ENCODE measurements at places on chromosomes 6 and 20.

- DNase-seq, result no peak
These were observed 162.5 kb downstream of the DLL1 start for GRCh38 chr6:170128346-170128745.

DNA sequence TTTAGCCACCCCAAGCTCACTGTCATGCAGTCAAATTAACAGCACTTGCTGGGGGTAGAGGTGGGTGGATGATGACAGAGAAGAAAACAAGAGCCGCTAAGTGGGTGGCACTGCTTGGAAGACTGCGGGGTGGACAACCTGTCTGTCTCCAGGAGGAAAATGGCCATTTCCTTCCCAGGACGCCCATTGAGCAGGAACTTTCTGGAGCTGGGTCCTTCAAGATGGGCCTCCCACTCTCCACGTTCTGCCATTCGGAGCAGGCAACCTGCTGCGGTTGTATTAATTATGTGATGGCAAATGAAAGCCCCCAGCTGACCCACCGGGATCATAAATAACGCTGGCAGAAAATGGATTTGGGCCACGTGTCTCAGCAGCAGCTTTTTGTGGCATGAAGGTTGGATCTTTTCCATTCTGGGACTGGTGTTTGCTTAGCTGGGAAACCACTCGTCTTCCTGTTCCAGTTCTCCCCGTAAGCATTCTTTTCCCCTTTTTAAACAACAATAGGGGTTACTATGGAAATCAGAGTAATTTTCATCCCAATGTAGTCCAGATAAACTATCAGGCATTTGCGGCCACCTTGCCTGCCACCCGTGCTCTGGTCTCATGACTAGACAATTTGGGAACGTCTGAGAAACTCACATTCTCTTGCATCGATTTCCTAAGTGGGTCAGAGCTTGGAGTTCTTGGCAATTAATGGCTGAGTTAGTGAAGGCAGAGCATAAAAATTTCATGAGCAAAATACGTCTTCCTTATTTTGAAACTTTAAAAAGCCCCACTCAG, 215.5 kb downstream of the ANKRD60 start:
- DNase-seq, result no peak

DNA sequence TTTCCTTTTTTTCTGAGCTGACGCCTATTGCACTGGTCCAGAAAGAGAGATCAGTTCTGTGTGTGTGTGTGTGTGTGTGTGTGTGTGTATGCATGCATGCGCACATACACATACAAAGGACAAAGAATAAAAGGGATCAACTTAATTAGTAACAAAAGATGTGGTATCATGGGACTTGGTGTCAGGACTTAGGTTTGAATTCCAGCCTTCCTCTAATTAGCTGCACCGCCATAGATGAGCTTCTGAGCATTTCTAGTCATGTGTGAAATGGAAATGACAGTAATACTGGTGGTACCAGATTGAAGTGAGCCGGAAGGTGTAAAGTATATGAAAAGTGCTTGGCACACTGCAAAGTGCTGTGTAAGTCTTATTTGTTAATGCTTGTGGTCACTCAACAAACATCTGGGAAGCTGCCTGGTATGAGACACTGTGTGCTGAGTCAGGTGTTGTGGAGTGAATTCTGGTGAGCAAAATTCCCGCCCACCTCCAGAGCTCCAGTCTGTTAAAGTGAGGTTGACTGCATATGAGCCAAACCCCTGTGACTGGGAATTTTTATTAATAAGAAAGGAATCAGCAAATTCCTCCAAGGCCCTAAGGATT, 12.4 kb downstream of the DAAM2 start:
- DNase-seq, result no peak

GRCh38 chr6:116290799-116291198, 11.1 kb upstream of the TSPYL1 start:
- DNase-seq, result no peak

GRCh38 chr6:13868236-13868635, 53.9 kb upstream of the MCUR1 start:
- DNase-seq, result no peak

DNA sequence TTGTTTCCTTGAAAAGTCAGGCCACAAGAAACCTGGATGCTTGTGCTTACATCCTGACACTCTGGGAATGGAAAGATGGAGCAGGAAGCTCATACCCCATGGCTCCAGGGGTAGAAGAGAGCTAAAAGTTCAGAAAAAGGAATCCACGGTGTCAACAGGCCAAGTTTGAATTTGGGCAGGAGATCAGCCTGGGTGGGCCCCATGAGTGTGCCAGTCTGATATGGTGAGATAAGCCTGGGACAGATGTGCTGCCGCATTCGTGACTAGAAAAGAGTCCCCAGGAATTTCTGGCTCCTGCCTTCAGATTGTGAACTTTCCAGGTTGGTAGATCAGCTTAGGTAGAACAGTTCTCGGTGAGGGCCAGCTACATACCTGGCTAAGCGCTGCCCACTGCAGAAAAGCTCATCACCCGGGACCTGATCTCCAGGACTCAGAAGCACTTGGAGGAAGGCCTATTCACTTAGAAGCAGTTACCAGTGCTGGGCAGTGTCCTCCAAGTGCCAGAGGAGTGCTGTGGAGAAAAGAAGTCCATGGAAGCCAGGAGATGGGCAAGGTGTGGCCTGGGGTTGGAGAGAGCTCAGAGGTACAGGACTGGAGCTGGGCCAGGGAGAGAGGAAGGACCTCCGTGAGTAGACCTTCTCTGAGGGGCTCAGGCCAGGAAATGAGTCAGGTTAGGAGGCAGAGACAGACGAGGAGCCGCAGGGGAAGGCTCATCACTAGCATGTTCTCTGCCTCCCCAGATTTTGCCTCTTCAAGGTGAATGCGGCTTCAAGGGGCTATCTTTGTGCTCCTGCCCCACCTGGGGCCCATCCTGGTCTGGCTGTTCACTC, at the start of gene TSPO2:
TSPO2 (plus strand) TSS at position 242 of the 830 bp plus-strand sequence; CDS start at position 761, 519 bp downstream.
- DNase-seq, result no peak

DNA sequence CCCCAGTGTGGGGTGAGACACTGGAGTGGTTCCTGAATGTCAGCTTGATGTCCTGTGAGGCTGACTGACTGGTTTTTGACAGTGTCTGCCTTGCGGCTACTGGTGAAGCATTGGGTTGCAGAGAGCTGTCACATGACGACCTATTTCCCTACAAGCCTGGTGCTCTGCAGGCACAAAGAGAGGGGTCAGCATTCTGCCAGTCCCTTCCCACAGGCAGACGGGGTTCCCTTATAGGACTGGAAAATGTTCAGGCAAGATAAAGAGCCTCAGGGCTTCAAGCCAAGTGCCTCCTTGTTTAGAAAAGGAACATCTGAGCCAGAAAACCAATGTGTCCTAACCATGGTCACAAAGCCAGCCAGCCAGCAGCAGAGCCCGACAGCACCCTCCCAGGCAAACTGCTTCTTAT, 11.0 kb downstream of the LY86 start:
- no peak for DNase-seq

- no peak for DNase-seq
These were observed 73.7 kb downstream of the AFG1L start for GRCh38 chr6:108368431-108369030.

DNA sequence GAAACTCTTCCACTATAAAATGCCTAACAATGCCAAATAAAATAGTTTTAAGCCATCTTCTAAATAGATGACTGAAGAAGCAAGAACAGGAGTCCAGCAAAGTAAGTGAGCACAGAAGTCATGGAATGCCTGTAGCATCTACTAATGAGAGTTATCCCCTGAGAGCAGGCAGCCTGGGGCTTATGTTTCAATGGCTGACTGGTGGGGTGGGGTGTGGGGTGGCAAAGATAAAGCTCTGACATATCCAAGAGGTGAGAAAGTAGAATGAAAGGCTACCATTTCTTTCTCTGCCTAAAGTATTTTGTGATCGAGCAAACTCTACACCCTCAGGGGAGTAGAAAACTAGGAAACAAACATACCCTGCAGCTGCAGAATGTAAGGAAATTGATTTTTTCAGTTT, 348.8 kb downstream of the TFAP2B start:
- no peak for DNase-seq

DNA sequence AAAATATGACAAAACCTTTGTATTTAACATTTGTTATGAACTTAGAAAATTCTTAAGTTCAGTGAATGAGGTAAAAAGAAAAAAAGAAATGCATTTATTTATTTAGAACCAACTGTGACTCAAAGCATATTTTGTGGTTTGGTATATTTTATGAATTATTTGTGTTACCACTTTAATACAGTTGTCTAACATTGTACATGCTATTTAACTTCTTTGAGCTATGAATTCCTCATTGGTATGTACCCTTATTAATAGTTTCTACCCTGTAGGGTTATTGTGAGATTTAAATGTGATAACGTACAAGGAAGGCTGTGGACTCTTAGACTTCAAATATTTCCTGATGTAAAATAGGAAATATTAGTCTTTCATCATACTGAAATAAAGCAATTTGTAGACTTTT, 162.6 kb downstream of the MMUT start:
- DNase-seq, result no peak

GRCh38 chr20:19344341-19344740, 131.9 kb downstream of the SLC24A3 start:
- DNase-seq, result no peak

DNA sequence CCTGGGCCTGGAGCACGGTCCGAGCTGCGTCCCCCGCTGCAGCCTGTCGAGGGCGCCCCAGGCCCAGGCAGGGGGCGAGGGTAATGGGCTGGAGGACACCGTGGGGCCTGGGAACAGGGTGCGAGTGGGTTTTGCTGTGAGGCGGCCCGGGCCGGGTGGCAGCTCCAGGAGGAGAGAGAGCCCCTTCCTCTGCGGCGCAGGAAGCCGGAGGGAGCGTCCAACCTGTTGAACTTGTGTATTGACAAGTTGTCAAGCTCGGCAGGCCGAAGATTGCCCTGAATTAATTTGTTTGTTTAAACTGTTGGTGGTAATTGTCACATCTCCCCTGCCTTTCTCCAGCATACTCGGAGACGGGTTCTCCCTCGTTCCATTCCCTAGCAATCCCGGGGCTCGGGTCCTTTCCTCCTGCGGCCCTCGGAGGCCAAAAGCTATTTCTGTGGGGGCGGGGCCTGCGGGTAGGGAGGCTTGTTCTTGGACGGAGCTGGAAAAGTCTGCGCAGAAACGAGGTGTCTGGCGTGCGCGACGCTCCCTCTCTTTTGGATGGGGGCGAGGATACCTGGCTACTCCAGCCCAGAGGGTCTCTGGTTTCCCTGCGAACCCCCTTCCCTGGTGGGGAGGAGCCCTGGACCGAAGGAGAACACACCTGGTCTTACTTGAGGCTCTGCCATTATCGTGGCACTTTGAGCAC, 9.9 kb downstream of the NR2E1 start:
- no peak for DNase-seq

DNA sequence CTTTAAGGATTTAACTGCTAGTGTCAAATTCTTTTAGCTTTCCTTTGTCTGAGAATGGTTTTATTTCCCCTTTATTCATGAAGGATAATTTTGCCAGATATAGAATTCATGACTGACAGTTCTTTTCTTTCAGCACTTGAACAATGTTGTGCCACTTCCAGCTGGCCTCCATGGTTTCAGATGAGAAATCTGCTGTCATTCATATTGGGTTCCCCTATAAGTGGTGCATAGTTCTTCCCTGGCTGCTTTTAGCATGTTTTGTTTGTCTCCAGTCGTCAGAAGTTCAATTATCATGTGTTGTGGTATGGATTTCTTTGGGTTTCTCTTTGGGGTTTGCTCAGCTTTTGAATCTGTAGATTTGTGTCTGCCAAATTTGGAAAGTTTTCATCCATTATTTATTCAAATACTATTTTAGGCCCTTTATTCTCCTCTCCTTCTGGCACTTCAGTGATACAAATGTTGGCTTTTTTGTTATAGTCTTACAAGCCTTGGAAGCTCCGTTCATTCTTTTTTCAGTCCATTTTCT, 76.3 kb upstream of the TGM3 start:
- DNase-seq, result no peak

GRCh38 chr20:13927171-13927570, 63.2 kb downstream of the SEL1L2 start:
- no peak for DNase-seq

DNA sequence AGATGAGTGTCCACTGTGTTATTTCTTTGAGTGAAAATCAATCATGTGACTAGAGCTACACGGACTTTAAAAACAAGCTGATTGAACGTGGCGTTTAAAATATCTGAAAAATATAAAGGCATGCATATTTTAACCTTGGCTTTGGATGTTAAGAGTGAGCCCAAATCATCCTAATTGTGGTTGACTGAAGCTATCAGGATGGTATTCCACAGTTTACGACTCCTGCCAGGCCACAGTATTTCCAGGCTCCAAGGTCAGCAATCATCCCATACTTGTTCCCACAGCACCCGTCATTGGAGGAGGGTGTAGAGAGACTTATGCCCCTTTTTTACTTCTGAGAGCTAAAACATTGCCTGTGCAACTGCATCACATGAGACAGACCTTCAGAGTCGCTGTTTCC, 43.2 kb upstream of the TMX4 start:
- DNase-seq, result no peak

- no peak for DNase-seq
These were observed 114.7 kb downstream of the ANKRD60 start for GRCh38 chr20:58113716-58114115.

DNA sequence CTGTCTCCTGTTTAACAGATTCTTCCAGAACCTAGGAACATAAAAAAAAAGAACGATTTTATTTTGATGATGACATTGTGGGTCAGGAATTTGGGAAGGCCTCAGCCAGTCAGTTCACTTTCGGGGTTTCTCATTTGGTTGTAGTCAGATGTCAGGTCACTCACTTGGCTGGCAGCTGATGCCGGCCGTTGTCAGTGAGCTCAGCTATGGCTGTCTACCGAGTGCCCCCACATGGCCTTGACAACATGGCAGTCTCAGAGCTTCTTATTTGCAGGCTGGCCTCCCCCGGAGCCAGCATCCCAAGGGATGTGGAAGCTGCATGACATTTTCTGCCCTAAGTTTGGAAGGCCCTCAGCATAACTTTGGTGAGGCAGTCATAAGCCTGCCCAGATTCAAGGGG, 11.5 kb downstream of the RNF217 start:
- no peak for DNase-seq

DNA sequence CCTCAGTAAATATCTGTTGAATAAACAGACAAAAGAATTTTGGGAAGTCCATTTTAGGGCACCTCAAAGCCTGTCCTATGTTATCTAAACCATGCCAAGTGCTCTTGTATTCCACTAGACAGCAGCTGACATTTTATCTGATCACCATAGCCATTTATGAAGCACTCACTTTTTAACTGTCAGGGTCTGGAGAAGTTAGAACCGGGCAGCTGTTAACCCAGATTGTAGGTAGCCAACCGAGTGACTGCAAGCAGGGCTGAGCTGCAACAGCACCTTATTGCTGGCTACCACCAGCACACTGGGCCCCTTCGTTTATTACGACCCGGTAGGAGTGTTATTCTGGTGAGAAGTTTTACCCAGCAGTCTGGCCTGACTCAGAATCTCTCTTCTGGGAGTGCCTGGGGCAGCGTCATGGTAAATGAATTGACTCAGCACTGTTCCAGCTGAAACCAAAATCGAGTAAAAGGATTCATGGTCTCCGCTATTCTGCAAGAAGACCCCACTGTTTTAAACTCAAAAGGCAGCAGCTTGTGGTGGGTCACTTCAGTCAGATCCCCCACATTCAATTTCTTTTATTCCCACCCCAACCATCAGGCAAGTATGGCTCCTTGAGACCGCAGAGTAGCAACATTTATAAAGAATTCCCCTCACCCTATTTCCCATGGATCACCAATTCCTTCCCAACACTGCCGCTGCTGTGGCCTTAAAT, 1.7 kb downstream of the UBE2V1 start:
- DNase-seq, result no peak

- DNase-seq, result no peak
These were observed 69.0 kb upstream of the UST start for GRCh38 chr6:148677594-148678476.
